ENCODE measurements at places on chromosomes 1 and 21. TPM values are rescaled to one million over a fixed set of nuclear protein-coding genes. Genes with fewer than 3 reads are reported as not detected.

DNA sequence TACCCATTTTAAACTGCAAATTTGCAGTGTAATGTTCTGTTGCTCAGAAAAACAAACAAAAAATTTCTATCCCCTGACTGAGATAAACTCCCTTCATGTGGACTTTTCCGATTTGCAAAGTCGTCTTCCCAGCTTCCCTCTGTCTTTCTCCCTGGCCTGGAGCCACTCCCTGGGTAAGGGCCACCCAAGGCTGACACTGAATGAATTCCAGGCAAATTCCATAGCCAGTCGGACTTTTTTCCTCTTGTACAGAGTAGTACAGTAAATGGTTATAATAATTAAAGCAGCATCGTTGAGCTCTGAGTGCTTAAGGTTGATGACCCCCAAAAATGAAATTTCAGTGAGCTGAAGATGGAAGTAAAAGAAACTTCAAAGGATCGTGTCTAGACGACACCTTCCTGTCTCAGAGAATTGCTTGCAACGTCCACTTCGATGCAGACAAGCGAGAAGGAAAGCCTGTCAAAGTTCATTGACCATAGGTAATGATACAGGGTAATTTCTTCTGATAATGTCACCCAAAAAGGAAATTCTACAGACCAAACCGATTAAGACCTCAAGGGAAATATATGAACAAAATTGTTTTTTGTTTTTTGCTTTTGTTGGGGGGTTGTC is 33.6 kb upstream of the LHX8 start:
- DNase-seq, result no peak

- DNase-seq, result no peak
These were observed 124.1 kb upstream of the AJAP1 start for GRCh38 chr1:4530166-4530785.

GRCh38 chr1:55284856-55285255 is 69.7 kb upstream of the USP24 start:
- no peak for DNase-seq

The PRRX1 gene
- total RNA-seq, result not detected

The OPRD1 gene
- not detected for total RNA-seq

The RBP7 gene
- total RNA-seq, result not detected
